ENCODE measurements at places on chromosomes 1 and 21. TPM values are rescaled to one million over a fixed set of nuclear protein-coding genes. Genes with fewer than 3 reads are reported as not detected.

The CCDC27 gene
- not detected for total RNA-seq

The ANKRD45 gene
- total RNA-seq, result 0.16 TPM

The UBAP2L gene
- 137 TPM for total RNA-seq

The SMCP gene
- total RNA-seq, result not detected

The NCAM2 gene
- total RNA-seq, result 2.4 TPM

The GBP7 gene
- not detected for total RNA-seq

Data from hair follicle dermal papilla cell (primary cell).